ENCODE measurements at places on chromosomes 4 and X. TPM values are rescaled to one million over a fixed set of nuclear protein-coding genes. Genes with fewer than 3 reads are reported as not detected.

Gene MAGEC1
- total RNA-seq = not detected

Gene GYPA
- total RNA-seq = not detected

Gene ARX
- 2.7 TPM for total RNA-seq

Gene TEX13C
- not detected for total RNA-seq

Gene FAM9C
- total RNA-seq = not detected

Gene GYPB
- total RNA-seq = not detected

Gene UGT2B17
- 0.87 TPM for total RNA-seq

Gene TLR10
- 0.04 TPM for total RNA-seq

Gene RAB33A
- total RNA-seq = not detected

Gene CT45A10
- not detected for total RNA-seq

Gene BST1
- 0.32 TPM for total RNA-seq

Gene FAM241A
- 0.55 TPM for total RNA-seq

Gene STAP1
- not detected for total RNA-seq

Gene DMP1
- not detected for total RNA-seq

Gene MSL3
- 6.9 TPM for total RNA-seq

Gene MGAT4D
- 0.43 TPM for total RNA-seq

Gene AGTR2
- total RNA-seq = 0.06 TPM

Gene CT47A7
- not detected for total RNA-seq

Gene ADGRL3
- total RNA-seq = 0.16 TPM

Gene QRFPR
- total RNA-seq = not detected

Gene PDZD4
- total RNA-seq = 2.3 TPM

Gene GAGE12H
- not detected for total RNA-seq

Gene BTK
- total RNA-seq = 0.60 TPM

Gene MAGEB1
- total RNA-seq = not detected

Gene RTL3
- total RNA-seq = not detected

Gene GPRASP3
- total RNA-seq = 3.6 TPM

Gene AFF2
- 0.64 TPM for total RNA-seq

Gene TIGD2
- 4.7 TPM for total RNA-seq

Gene WAS
- total RNA-seq = 0.39 TPM

Gene IBSP
- not detected for total RNA-seq

Gene IL3RA
- 2.1 TPM for total RNA-seq

Gene CENPVL1
- total RNA-seq = not detected

Gene PAGE1
- total RNA-seq = not detected

Gene RBM47
- total RNA-seq = 29.0 TPM

Gene SLITRK2
- total RNA-seq = 0.40 TPM

Gene CT45A1
- not detected for total RNA-seq

Gene UGT2B11
- not detected for total RNA-seq

Gene MAGEA4
- not detected for total RNA-seq

Gene ETNPPL
- not detected for total RNA-seq

Gene ZNF595
- 9.8 TPM for total RNA-seq

Gene KCTD8
- total RNA-seq = 0.19 TPM

Gene TCEAL7
- total RNA-seq = 1.0 TPM

Gene GLA
- 9.2 TPM for total RNA-seq

Gene STPG2
- total RNA-seq = 0.88 TPM
